ENCODE measurements at places on chromosomes 1 and 21. TPM values are rescaled to one million over a fixed set of nuclear protein-coding genes. Genes with fewer than 3 reads are reported as not detected.

DNA sequence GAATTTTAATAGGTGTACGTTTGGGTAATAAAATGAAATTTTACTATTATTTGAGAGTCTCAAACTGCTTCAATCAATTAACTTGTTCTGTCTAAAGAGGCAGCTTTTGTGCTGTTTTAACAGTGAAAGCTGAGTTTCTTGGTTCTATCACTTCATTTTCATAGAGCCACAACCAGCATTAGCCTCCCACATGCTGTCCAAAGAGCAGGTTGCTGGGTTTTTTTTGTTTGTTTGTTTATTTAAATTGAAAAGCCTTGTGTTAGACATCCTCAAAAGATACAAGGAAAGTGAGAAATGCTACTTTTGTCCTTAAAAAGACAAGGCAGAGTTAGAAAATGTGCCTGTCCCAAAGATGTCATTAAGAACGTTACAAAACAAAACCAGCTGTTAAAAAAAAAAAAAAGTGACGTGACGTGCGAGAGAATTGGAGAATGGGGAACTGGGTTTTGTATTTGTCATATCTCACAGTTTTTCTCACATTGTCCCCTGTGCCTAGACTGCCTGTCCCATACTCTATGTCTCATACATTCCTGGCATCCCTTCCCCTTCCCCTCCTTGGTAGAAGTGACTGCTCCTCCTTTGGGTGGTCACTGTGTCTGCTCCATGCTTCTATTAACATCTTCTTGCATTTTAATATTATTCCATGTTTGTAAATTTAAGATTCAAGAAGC lies 63.1 kb upstream of the CD34 start:
- DNase-seq: no peak

Gene SPRR5
- total RNA-seq: not detected

GRCh38 chr1:198563583-198563982 lies 23.1 kb upstream of the ATP6V1G3 start:
- DNase-seq: no peak

Gene ANKRD65
- not detected for total RNA-seq

GRCh38 chr21:32544697-32545096 lies 40.6 kb downstream of the TCP10L start:
- DNase-seq: no peak

Gene CSDE1
- total RNA-seq: 638 TPM

Gene LRRC42
- total RNA-seq: 7.8 TPM

Measured in naive thymus-derived CD4-positive, alpha-beta T cell (primary cell).